Liver (tissue), 10 donors: ENCODE measurements at places on chromosomes 6 and 20. TPM values are rescaled to one million over a fixed set of nuclear protein-coding genes. Genes with fewer than 3 reads are reported as not detected.
A peak's percentile ranks its signal among the peaks of the same experiment; 100 is the strongest.

- no peak for DNase-seq
These were observed 24.2 kb downstream of the MDGA1 start for GRCh38 chr6:37673436-37673835.

Gene GPX5
- not detected for total RNA-seq

DNA sequence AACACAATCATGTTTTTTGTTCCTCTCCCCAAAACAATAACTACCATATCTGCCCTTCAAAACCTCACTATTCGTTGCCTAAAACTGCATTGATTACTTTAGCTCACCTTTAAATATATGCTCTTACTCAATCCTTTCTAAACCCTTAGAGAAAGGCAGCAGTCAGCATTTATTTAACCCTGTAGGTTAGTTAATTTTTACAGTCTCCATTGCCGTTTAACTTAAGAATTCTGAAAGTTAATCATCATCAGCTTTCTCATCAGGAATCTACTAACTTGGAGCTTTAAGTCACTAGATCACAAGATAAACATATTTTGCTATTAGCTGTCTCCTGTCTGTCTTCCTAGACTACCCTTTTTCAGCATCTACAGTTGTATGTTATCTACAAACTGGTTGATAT, 991.9 kb downstream of the EPHA7 start:
- no peak for DNase-seq

- DNase-seq = no peak
These were observed 21.7 kb downstream of the HUS1B start for GRCh38 chr6:635233-635632.

Gene RAB44
- total RNA-seq = 1.3 TPM

DNA sequence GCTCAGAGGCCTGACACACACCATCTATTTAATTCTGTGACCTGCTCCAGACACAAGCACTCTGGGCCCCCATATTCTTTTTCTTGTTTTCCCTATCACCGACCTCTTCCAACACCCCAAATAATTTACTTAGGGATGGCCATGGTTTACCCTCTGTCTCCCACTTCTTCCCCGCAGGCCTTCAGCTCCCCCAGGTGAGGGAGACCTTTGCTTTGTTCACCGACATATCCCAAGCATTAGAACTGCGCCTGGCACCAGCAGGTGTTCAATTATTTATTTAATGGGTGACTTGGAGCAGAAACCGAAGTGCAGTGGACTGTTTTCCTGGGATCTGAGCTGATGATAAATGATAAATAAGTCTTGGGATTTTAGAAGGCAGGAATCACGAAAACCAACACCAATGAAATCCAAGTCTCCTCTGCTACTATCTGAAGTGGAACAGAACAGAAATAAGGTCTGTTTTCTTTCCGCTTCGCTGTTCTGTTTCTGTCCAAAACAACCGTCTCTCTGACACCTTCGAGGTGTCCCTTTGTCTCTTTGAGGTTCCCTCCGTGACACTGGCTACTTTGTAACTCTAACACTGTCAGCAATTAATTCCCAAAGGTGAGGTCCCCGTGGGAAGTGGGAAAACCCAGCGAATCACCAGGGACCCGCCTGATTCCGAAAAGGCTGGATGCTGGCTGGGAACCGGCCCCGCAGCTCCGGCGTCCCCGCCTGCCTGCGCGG, 1.1 kb upstream of the RIN2 start:
- no peak for DNase-seq

GRCh38 chr20:10868299-10868698, 194.5 kb upstream of the JAG1 start:
- DNase-seq = no peak

DNA sequence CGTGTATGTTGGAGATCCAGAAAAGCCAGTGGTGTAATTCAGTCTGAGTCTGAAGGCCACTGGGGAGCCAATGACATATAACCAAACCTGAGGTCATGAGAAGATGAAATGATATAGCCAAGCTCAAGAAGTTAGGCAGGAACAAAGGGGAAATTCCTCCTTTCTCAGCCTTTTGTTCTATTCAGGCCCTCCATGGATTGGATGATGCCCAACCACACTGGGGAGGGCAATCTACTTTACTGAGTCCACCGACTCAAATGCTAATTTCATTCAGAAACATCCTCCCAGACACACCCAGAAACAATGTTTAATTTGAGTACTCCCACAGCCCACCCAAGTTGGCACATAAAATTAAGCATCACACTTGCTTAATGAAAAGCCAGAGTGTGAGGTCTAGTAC, 183.6 kb downstream of the GJA1 start:
- no peak for DNase-seq

GRCh38 chr6:88143421-88144157, 22.6 kb downstream of the CNR1 start:
- DNase-seq = no peak

- DNase-seq = no peak
These were observed 299.0 kb upstream of the STXBP5 start for GRCh38 chr6:146905181-146905704.

Gene PRDM1
- total RNA-seq = 0.84 TPM

DNA sequence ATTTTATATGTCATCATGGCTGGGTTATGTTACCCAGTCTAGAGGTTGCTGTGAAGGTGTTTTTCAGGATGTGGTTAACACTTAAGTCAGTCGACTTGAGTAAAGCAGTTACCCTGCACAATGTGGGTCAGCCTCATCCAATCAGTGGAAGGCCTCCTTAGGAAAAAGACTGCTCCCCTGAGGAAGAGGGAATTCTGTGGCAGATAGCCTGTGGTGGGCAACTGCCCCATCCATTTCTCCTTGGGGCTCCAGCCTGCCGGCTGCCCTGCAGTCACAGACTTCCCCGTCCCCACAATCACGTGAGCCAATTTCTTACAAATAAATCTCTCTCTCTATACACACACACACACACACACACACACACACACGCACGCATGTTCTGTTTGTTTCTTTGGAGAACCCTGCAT, 34.5 kb upstream of the MPC1 start:
- no peak for DNase-seq

DNA sequence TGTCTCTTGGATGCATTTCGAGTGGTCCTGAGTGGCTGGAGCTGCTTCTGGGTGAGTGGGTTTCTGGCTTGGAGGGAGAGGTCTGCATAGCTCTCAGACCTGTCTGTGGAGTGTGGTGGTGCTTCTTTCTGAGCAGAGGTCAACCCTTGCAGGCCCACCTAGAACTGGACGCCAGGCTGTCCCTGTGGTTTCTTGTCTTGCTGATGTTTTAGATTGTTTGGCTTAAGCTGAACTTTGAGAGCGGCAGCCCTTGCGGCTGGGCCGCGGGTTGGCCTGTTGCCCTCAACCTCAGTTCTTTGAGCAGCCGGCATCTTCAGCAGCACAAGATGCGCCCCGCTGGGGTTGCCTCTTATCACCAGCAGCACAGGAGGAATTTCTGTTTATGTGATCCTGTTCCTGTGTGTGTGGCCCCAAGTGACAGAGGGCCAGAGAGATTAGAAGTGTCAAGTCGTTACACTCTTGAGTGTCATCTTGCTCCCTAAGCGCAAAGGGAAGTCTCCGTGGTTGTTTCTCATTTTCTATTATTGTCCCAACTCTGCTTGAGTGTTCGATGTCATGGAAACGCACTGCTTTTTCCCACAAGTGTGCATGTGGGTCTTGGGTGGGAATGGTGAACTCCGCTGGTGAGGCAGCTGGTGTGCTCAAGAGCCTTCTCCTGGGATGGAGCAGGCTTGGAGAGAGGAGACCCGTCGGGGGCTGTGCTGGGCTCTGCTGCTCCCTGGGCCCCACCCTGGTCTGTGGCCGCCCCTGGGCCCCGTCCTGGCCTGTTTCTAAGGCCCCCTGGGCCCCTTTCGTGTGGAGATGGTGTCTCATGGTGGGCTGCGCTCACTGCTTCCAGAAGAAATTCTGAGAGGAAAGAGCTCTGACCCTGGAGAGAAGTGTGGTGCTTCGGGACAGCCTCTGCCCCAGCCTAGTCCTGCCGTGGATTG, 20.1 kb upstream of the SLC22A1 start:
- peak; percentile 75 for DNase-seq
